Caco-2 (cell line): ENCODE measurements at places on chromosomes 16 and 17. TPM values are rescaled to one million over a fixed set of nuclear protein-coding genes. Genes with fewer than 3 reads are reported as not detected.
A peak's percentile ranks its signal among the peaks of the same experiment; 100 is the strongest.

DNA sequence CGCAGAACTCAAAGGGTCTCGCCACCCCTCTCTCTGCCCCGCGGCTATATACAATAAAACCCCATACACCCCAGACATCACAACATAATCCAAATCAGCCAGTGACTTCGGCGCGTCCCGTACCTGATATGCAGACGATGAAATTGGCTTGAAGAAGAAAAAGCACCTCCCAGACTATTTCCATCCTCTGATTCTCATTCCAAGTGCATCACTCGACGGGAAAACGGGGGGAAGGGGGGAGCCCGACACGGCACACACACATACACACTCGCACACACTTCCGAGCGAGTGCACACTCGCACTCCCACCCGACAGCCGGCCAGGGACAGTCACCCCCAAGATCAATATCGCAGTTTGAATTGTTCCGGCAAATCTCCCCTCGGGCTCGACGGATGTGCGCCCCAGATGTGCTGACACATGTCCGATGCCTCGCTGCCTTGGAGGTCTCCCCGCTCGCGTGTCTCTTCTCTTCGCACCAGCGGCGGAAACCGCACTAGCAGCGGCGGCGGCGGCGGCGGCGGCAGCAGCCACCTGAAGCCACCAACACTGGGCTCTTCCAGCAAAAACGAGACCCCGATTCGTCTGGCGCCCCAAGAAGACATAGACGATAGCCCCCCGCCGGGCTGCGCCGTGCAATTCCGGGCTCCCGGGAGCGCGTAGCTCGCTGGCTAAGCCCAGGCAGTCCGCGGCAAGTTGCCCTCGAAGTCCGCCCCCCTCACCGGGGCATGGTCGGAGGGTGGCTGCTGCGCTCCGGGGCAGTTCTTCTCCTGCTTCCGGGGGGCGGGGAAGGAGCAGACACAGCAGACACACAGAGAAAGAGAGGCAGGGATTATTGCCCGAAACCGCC lies 688 bp downstream of the CA10 start:
- H3K4me1 ChIP-seq = no peaks in the 10 kb centered on the region
- no peak overlapping the region for H3K4me3 ChIP-seq
- H3K27ac ChIP-seq = no peak overlapping the region
- no peaks in the 10 kb centered on the region for H3K36me3 ChIP-seq

Gene NACA2
- not detected in 2 replicates for total RNA-seq

Gene CCDC200
- not detected in 2 replicates for total RNA-seq

- no peaks in the 10 kb centered on the region for H3K27me3 ChIP-seq
- peak overlapping the region; percentile 57 for H3K27ac ChIP-seq
- H3K4me1 ChIP-seq = peaks cover 5% of the 10 kb centered on the region
- DNase-seq = peak; percentile 38
- peaks cover 1% of the 10 kb centered on the region; the same call in 1 of the 2 replicates for H3K36me3 ChIP-seq
Observed at GRCh38 chr17:4998027-4998731, 429 bp downstream of the KIF1C start.

DNA sequence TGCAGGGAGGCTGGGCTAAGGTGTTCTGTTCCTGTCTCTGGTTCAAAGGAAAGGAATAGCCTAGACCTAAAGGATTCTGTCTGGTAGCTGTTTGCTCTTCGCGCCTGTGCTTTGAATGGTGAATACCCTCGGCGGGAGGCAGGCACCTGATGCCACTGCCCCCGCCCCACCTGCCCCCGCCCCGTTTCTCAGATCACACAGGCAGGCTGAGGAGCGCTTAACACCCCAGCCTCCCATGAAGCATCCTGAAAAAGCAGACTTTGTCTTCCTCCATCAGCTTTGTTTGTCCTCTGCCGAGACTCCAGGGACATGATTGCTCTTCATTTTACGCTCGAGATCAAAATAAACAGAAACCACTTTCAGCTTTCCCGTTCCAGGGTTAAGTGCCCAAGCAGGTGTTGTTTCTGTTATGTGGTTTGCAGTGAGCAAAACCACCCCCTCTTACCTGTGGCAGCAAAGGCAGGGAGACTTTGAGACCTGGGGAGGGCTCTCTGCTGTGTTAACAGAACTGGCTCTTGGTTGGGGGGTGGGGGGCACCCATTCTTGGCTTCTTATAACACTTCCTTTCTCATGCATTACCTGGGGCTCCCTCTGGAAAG lies 452.1 kb downstream of the WWOX start:
- H3K36me3 ChIP-seq = no peaks in the 10 kb centered on the region
- H3K27ac ChIP-seq = no peak overlapping the region
- H3K4me1 ChIP-seq = no peaks in the 10 kb centered on the region
- DNase-seq = no peak

- no peaks in the 10 kb centered on the region for H3K4me1 ChIP-seq
- no peak for DNase-seq
- no peak overlapping the region for H3K27ac ChIP-seq
- H3K4me3 ChIP-seq = no peak overlapping the region
Observed at GRCh38 chr16:57883953-57884654, 81.8 kb upstream of the KIFC3 start.

- H3K4me1 ChIP-seq = no peaks in the 10 kb centered on the region
- no peaks in the 10 kb centered on the region for H3K36me3 ChIP-seq
- H3K4me3 ChIP-seq = no peak overlapping the region
- no peaks in the 10 kb centered on the region for H3K27me3 ChIP-seq
Observed at GRCh38 chr16:84332975-84333684, 35.2 kb upstream of the ATP2C2 start.

- peak; percentile 58 for DNase-seq
- H3K4me1 ChIP-seq = peaks cover 23% of the 10 kb centered on the region
- no peaks in the 10 kb centered on the region for H3K27me3 ChIP-seq
- no peak overlapping the region for H3K27ac ChIP-seq
- no peaks in the 10 kb centered on the region for H3K36me3 ChIP-seq
- H3K4me3 ChIP-seq = no peak overlapping the region
Observed at GRCh38 chr17:61389670-61390478, 9.8 kb upstream of the TBX2 start.

Gene CRISPLD2
- 4.0 and 4.2 TPM in 2 replicates for total RNA-seq

GRCh38 chr17:9242497-9242881 lies 221.2 kb downstream of the NTN1 start:
- H3K27ac ChIP-seq = no peak overlapping the region
- DNase-seq = no peak
- H3K27me3 ChIP-seq = no peaks in the 10 kb centered on the region
- no peak overlapping the region for H3K4me3 ChIP-seq
- H3K36me3 ChIP-seq = no peaks in the 10 kb centered on the region

Gene IRF8
- 29.5 and 31.7 TPM in 2 replicates for total RNA-seq

- no peak for DNase-seq
- H3K4me1 ChIP-seq = no peaks in the 10 kb centered on the region
- H3K36me3 ChIP-seq = no peaks in the 10 kb centered on the region; the same call in 1 of the 2 replicates
- H3K27ac ChIP-seq = no peak overlapping the region
- H3K27me3 ChIP-seq = no peaks in the 10 kb centered on the region
Observed at GRCh38 chr16:28155293-28155692, 56.5 kb downstream of the XPO6 start.

- H3K27me3 ChIP-seq = no peaks in the 10 kb centered on the region
- H3K36me3 ChIP-seq = no peaks in the 10 kb centered on the region
- DNase-seq = peak; percentile 11
- H3K4me1 ChIP-seq = peaks cover 30% of the 10 kb centered on the region
- H3K4me3 ChIP-seq = no peak overlapping the region
- peak overlapping the region; percentile 22 for H3K27ac ChIP-seq
Observed at GRCh38 chr16:21263640-21264570, 14.2 kb downstream of the CRYM start.

GRCh38 chr16:4227040-4227332 lies 14.9 kb downstream of the SRL start:
- no peak for DNase-seq
- H3K36me3 ChIP-seq = no peaks in the 10 kb centered on the region
- H3K27ac ChIP-seq = no peak overlapping the region
- H3K4me3 ChIP-seq = no peak overlapping the region
- no peaks in the 10 kb centered on the region for H3K27me3 ChIP-seq
- H3K4me1 ChIP-seq = no peaks in the 10 kb centered on the region

Gene EPN3
- total RNA-seq = 49.4 and 53.2 TPM in 2 replicates

- no peaks in the 10 kb centered on the region for H3K36me3 ChIP-seq
- H3K4me1 ChIP-seq = no peaks in the 10 kb centered on the region
- no peak for DNase-seq
- no peak overlapping the region for H3K4me3 ChIP-seq
- no peak overlapping the region for H3K27ac ChIP-seq
Observed at GRCh38 chr16:79468631-79469030, 131.9 kb downstream of the MAF start.

DNA sequence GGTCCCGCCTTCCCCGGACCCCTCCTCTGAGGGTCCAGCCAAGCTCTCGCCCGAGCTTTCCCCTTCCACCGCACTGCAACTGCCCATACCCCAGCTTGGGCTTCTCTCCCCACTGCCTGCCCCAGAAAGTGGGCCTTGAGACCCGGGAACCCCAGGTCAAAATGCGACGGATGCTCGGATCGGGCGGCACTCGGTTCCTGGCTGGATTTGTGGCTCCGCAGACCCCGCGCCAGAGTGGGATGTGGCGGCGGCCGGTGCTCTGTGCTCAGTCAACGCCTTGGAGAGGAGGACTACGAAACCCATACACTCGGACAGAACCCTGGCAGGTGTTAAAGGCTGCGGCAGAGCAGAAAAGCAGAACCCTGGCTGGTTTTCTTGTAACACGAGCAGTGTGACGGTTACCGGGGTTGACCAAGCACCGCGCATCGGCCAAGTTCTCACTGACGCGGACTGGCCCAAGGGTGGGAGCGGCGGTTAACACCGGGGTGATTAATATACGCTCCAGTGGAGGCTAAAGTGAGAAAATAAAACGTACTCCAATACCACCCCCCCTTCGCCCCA lies 885 bp upstream of the SLFN13 start:
- H3K27ac ChIP-seq = no peak overlapping the region
- no peak overlapping the region for H3K4me3 ChIP-seq
- no peaks in the 10 kb centered on the region; the same call in 1 of the 2 replicates for H3K27me3 ChIP-seq
- H3K4me1 ChIP-seq = no peaks in the 10 kb centered on the region

- H3K4me1 ChIP-seq = no peaks in the 10 kb centered on the region
- no peaks in the 10 kb centered on the region for H3K27me3 ChIP-seq
- no peak for DNase-seq
- H3K36me3 ChIP-seq = peaks cover 6% of the 10 kb centered on the region; the same call in 1 of the 2 replicates
Observed at GRCh38 chr17:49753959-49754391, 10.0 kb downstream of the FAM117A start.

Gene PIRT
- not detected in 2 replicates for total RNA-seq

DNA sequence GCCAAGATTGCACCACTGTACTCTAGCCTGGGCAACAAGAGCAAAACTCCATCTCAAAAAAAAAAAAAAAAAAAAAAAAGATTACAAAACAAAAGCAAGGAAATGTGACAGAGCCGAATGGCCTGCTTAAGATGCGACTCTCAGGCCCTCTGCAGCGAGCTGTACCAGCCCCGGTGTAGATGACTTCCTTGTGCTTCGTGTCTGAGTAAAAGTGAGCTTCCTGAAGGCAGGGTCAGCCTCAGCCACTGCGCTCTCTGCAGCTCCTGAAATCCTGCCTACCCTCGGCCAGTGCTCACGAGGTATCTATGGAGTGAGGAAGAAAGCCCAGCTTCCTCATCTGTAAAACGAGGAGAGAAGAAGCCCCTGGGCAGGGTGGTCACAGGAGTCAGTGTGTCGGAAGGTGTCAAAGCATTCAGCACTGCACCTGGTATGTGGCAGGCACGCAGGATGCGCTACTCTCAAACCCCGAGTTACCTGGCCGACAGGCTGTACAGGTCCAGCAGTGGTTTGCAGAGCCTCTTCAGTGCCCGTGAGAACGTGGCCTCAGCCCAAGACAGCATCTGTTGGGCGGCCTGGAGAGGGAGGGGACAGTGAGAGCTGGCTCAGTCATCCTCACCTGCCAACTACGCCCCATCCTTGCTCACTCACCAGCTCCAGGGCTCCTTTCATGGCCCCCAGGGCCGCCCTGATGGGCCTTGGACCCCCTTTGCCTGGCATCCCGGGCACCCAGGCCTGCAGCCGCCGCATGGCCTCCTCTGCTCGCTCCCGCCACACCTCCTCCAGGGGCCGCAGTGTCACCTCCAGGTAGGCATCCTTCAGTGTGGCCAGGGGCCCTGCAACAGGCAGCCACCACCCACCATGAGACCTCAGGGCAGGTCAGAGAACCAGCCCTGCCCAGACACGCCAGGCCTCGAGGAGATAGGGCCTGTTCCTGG lies 44.6 kb downstream of the RMI2 start:
- no peaks in the 10 kb centered on the region for H3K36me3 ChIP-seq
- H3K4me3 ChIP-seq = no peak overlapping the region
- no peak for DNase-seq
- no peaks in the 10 kb centered on the region for H3K4me1 ChIP-seq
- no peak overlapping the region for H3K27ac ChIP-seq

DNA sequence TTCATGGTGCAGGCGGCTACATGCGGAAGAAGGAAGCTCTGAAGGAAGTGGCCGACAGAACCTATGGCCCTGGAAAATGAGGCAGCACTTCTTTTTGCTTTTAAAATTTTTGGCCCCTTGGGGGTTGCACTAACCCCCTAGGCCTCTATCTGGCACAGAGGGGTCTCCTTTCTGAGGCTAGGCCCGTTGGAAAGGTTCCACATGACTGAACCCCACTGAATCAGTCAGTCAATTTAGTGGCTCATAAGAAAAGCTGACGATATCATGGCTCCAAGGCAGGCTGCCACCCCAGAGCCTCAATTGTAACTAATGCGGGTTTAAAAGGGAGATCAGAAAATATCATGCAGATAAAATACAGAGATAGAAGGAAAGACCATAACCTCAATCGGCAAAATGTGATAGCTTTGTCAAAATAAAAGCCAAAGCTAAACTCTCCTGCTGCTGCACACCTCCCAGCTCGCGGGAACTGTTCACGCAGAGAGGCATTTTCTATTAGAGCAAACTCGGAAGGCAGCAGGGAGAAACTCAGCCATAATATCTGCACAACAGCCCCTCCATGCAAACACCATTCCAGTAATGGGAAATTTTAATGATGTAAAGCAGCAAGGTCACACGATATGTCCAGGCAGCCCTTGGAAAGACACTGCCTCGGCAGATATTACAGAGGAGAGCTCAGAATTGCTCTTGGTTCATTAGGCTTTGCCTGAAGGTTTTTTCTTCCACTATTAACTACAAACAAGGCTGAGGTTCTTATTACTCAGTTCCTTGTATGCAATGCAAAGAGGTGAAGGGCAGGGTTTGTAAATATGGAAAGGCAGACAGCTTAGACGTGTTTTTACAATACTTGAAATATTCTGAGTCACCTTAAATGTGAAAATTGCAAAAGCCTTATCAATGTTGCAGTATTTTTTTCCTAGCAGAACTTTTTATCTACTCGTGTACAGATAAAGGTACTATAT lies 200.4 kb upstream of the PMFBP1 start:
- 0 out of 2 replicates have a peak, but pooled peaks cover 10% of the 10 kb centered on the region for H3K4me1 ChIP-seq
- no peaks in the 10 kb centered on the region for H3K27me3 ChIP-seq
- H3K27ac ChIP-seq = no peak overlapping the region
- H3K4me3 ChIP-seq = no peak overlapping the region
- H3K36me3 ChIP-seq = no peaks in the 10 kb centered on the region; the same call in 1 of the 2 replicates

GRCh38 chr17:30819971-30820705 lies 4.4 kb downstream of the CRLF3 start:
- H3K4me1 ChIP-seq = peaks cover 3% of the 10 kb centered on the region; the same call in 1 of the 2 replicates
- no peak overlapping the region for H3K4me3 ChIP-seq
- no peak for DNase-seq
- H3K36me3 ChIP-seq = no peaks in the 10 kb centered on the region
- peak overlapping the region; percentile 53 for H3K27ac ChIP-seq

Gene HBA2
- total RNA-seq = 2.1 TPM in 1 of 2 replicates, not detected in the other

Gene HOXB9
- 4.5 and 5.4 TPM in 2 replicates for total RNA-seq
